GM04503 (cell line): ENCODE measurements at places on chromosomes 12 and 14.

- DNase-seq = no peak
These were observed 14.6 kb downstream of the CDKN1B start for GRCh38 chr12:12731785-12732184.

DNA sequence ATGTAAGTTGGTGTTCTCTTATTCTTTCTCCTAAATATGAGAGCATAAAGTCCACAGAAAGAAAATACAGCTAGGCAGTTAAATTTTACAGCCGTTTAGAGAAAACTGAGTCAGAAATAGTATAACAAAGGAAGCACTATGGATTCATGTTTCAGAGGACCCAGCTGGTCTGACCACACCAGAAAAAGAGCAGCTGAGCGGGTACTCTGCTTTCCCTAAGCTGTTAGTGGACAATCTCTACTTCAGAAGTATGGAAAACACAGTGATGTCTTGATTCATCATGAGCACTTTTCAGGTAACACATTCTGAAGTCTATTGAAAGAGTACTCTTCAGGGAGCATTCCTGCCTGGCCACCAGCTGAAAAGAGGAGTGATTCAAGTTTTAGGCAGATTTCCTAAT lies 12.4 kb downstream of the PPM1H start:
- DNase-seq = no peak

DNA sequence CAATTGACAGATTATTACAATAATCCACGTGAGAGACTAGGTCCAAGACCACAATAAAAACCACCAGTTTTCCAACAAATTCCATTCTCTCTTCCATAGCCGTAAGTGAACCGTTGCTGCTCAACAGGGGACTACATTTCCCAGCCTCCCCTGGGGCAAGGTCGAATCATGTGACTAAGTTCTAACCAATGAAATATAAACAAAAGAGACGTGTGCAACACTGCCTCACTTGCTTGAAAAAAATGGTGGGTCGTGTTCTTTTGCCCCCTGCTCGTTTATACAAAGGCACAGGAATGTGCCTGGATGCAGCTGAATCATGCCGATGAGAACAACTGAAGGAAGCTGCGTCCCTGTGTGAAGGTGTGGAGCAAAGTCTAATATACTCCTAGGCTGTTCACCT lies 51.1 kb downstream of the HSPB8 start:
- DNase-seq = no peak

- no peak for DNase-seq
These were observed 10.2 kb upstream of the PGF start for GRCh38 chr14:74965486-74966153.

- no peak for DNase-seq
These were observed 336.3 kb downstream of the BMP4 start for GRCh38 chr14:53620317-53620716.

GRCh38 chr14:104309657-104310369 lies 171.4 kb downstream of the KIF26A start:
- no peak for DNase-seq

DNA sequence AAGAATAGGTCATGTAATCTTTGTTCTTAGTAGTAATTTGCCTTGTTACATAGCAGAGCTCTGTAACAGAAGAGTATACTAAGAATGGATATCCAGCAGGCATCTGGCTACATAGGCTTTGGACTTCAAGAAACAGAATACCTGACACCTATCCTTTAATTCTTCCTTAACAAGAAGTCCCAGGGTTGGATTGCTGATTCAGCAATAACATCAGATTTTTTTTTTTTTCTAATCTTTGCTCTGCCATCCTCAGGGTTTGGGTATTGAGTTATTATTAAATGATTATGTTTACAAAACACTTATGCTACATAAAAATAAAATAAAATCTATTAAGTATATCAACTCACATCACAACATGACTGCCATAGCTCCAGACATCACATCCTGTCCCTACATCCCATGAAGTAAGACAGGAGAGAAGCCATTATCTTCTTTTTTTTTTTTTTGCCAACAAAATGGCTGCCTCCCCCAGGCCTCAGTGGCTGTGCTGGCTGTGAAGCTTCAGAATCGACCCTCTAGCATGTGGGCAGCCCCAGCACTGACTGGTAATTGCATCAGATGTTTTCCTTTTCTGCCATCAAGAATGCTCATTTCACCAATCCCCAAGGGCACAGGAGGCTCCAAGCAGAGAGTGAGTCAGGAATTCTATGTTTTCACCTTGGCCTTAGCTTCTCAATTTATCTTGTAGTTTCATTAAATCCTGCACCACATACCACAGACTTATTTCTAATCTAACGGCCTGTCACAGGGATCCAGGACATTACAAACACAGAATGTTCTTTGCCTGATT lies 186.2 kb downstream of the DICER1 start:
- peak; percentile 5 for DNase-seq

- DNase-seq = no peak
These were observed 106.9 kb upstream of the OR4E1 start for GRCh38 chr14:21780429-21781084.

- no peak for DNase-seq
These were observed 77.7 kb downstream of the LGR5 start for GRCh38 chr12:71517145-71517846.

GRCh38 chr14:90819734-90820393 lies 3.6 kb upstream of the TTC7B start:
- DNase-seq = no peak
